GM12892 (cell line): ENCODE measurements at places on chromosomes 11 and 22.

- DNase-seq, result no peak
Measured at GRCh38 chr11:105203569-105204240, 64.1 kb upstream of the CARD18 start.

DNA sequence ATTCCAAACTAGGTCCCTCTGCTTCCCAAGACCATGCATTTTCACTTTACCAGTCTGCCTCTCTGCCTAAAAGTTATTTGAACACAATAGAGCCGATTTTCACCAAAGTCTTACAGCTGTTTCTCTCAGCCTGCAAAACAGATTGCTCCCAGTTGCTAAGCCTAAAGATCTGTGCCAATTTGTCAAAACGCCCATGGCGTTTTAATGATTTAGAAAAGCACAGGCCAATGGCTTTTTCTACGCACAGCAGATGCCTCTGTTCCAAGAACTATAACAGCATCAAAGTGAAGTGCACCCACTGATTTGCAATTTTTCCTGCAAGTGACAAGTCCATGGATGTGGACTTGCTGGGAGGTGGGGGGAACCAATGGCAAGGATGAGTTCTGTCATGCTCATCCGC is 173.9 kb upstream of the SYN3 start:
- DNase-seq, result no peak

GRCh38 chr22:32987081-32987631 is 71.0 kb downstream of the SYN3 start:
- DNase-seq, result no peak

GRCh38 chr22:36330655-36331305 is 57.0 kb downstream of the MYH9 start:
- no peak for DNase-seq

DNA sequence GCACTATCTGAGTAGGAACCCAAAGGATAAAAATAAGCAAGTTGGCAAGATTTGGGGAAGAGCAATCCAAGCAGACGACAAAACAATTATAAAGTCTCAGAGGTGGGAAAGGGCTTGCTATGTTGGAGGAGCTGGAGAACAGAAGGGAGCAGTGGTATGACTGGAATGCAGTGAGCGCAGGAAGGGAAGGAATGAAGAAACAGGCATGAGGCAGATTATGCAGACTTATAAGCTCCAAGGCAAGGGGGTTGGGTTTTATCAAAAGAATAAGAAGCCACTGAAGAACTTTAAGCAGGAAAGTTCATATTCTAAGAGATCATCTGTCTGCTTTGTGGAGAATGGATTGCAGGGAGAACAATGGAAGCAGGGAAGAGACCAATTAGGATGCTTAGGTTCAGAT is 31.7 kb downstream of the PGM2L1 start:
- no peak for DNase-seq

- DNase-seq, result no peak
Measured at GRCh38 chr11:78061921-78062311, 1.7 kb upstream of the THRSP start.

DNA sequence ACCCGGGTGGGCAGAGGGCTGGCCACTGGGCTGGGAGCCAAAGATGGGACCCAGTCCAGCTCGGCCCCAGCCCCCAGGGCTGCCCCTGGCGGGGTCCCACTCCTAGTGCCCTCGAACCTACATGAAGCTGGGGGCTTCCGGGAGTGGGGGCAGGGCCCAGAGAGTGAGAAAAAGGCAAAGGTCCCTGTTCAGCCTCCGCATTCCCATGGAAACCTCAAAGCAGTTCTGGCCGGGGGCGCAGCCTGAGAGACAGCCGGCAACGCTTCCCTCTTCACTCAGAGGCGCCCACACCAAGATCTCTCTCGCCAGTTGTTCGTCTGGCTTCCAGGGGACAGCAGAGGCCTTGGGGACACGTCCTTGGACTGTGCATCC is 22.4 kb upstream of the ARHGAP8 start:
- DNase-seq, result no peak

- no peak for DNase-seq
Measured at GRCh38 chr11:102566112-102566511, 35.6 kb upstream of the MMP7 start.

DNA sequence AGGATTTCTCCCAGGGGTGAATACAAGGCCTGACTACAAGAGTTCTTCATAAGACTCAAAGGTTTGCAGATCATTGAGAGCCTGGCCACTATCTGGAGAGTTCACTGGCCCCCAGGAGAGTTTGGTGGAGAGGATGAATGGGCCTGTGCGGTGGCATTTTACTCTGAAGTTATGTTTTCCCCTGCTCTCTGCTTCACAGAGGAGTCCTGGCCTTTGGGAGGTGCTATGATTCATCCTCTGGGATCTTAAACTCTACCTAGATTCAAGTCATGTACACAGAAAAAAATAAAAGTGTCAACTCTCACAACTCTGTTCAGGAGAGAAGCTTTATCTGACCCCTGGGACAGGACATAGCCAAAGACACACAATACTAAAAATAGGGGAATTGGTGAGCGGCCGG is 159.1 kb upstream of the CARD18 start:
- DNase-seq, result no peak

DNA sequence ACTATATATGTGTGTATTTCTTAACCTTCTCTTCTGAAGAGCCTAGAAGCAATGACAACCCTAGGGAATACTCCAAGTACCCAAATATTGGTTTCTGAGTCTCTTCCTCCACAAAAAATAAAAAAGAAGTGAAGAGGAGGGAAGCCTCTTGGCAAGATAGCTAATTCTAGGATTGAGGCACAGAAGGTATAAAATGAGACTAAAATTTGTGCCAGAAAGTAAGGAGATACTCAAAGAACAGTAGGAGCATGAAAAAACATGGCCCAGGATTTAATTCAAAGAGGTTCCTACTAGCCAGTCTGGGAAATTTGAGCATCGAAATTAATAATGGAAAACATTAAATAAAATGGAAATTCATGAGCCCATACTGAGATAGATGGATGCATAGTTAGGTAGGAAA is 112.1 kb downstream of the PAX6 start:
- no peak for DNase-seq

GRCh38 chr22:48376428-48376827 is 1451.2 kb downstream of the BRD1 start:
- no peak for DNase-seq

DNA sequence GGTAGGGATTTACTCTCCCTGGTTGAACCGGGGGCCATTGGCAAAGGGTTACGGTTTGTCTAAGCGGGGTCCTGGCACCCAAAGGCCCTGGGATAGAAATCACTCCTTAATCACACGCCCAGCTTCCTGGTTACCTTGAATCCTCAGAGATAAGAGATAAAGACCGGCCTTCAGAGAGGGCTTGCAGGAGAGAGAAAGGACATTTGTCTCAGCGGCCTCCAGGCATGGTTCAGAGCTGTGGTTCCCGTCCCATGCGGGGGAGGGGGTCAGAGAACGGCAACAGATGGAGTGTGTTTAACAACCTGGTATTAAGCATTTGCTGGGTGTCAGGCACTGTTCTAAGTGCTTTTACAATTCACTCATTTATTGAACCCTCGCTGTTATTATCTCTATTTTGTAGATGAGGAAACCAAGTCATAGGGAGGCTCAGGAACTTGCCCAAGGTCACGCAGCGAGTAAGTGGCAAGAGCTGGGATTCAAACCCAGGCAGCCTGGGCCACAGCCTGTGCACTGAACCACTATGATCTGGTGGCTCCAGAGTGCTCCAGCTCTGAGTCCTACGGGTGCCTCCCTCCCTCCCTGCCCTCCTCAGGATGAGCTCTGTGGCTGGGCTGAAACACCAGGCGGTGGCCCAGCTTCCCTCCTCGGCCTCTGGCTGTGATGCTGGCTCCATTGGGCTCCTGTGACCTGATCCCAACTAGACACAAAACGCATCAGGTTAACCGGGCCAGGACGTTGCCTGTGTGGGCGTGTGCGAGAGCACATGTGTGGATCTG is 18.6 kb downstream of the LRRC10B start:
- DNase-seq, result no peak

DNA sequence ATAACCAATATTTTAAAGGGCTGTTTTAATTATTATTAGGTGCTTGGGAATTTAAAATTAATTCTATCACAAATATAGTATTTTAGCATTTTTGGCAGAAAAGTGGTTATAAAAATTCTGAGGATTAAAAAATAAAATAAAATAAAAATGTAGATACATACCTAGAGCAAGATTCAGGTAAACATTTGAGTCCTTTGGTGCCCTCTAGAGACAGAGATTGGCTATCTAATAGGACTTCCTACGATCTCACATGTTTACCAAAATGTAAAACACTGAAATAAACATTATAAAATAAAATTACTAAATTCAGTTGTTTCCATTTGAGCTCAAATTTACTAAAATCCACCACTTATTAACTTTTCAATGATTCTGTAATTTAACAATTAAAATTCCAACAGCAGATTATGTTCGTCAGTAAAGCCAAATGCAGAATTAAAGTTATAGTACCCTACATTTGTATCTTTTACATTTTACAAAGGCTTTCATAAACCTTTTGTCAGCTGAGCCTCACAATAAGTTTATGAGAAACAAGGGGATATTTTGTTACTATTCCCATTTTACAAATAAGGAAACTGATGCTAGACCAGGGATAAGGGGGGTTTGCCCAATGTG is 27.7 kb downstream of the SLC36A4 start:
- DNase-seq, result no peak

- no peak for DNase-seq
Measured at GRCh38 chr22:45551310-45552016, 48.8 kb downstream of the FBLN1 start.

GRCh38 chr22:22118987-22119386 is 125.6 kb upstream of the VPREB1 start:
- no peak for DNase-seq

- no peak for DNase-seq
Measured at GRCh38 chr22:20273758-20274181, 5.7 kb upstream of the RTN4R start.

GRCh38 chr11:59417023-59417422 is 9.2 kb downstream of the OR5A2 start:
- no peak for DNase-seq

DNA sequence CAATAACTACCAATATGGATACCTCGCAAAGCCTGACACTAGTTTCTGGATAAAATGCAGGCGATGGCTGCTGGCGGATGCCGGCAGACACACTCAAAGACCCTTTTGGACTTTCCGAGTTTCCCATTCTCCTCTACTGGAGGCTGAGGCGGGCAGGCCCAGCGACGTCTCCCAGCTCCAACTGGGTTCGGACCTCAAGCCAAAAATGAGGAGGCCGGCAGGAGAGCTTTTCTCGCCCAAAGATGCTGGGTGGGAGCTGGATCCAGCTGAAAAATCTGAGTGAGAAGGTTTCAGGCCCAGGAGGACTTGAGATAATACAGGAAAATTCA is 428 bp upstream of the FEZ1 start:
- no peak for DNase-seq

GRCh38 chr22:28771195-28771791 is 1.2 kb upstream of the CCDC117 start:
- no peak for DNase-seq

- DNase-seq, result peak; percentile 68
Measured at GRCh38 chr11:9461063-9461759, 399 bp downstream of the ZNF143 start.

DNA sequence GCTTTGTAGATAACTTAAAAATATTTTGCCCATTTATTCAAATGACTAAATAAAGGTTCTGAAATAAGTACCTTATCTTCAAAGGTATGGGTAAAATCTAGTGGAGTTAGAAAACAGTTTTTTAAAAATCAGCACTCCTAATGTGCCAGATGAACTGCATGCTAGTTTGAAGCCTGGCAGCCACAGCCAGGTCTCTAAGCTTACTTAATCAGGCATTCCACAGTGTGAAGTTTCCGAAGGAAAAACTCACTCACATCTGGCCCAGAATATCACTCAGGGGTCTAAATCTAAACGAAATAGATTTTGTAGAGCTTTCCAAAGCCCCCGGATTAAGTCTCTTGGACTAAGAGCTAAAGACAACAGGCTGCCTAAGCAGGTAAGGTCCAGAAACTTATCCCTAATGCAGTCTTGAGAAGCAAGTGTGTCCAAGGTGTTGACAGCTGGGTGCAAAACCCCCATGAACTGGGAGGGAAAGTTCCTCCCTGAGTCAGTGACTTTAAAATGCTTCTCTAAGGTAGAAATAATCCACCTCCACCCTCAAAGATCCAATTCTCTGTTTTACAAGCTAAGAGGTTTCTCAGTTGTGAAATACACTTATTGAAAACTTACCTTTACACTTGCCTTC is 157.6 kb downstream of the FCHSD2 start:
- no peak for DNase-seq

- DNase-seq, result no peak
Measured at GRCh38 chr11:47288066-47288465, 18.1 kb downstream of the MADD start.

DNA sequence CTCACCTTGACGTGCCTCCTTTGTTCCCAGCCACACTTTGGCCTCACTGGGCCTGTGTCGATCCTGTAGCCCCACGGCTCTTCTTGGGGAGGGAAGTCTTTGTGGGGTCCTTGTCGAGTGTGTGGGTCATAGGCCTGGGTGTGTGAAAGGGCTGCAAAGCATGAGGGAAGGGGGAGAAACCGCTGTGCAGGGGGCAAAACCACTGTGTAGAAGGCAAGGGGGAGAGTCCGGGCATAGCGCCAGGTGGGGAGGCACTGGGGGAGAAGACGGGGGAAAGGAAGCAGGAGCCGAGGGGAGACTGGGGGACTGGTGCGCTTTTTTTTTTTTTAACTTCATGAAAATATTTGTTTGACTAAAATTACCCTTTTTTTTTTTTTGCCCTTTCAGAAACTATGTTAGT is 65.1 kb upstream of the RASD2 start:
- DNase-seq, result no peak

DNA sequence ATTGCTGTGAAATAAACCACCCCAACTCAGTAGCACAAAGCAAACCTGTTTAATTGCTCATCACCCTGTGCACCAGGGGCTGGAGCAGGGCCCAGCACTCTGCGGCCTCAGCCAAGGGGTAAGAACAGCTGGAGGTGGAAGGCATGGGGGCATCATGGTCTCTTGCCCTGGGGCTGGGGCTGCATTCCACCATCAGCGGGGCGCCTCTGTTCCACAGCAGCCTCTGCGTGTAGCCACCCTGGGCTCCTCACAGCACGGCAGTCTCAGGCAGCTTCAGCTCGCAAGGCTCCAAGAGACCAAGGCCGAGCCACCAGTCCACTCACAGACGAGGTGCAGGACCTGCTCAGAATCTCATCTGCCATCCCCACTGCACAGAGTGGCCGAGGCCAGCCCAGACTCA is 630.7 kb downstream of the TBC1D22A start:
- DNase-seq, result no peak

GRCh38 chr11:123258877-123259276 is 63.8 kb upstream of the CLMP start:
- no peak for DNase-seq

DNA sequence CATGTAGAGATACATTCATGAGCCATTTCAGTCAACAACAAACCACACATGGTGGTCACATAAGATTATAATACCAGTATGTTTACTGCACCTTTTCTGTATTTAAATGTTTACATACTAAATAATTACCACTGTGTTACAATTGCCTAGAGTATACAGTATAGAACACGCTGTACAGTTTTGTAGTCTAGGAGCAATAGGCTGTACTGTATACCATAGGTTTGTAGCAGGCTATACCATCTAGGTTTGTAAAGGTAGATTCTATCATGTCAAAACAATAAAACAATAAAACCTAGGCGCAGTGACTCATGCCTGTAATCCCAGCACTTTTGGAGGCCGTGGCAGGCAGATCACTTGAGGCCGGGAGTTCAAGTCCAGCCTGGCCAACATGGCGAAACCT is 1.1 kb downstream of the TRIM48 start:
- DNase-seq, result no peak
